ENCODE measurements at places on chromosomes 4 and X. TPM values are rescaled to one million over a fixed set of nuclear protein-coding genes. Genes with fewer than 3 reads are reported as not detected.

Gene STK32B
- 2.9 TPM for total RNA-seq

Gene KLB
- not detected for total RNA-seq

Gene PCDH18
- total RNA-seq: 4.9 TPM

Gene SSX1
- not detected for total RNA-seq

Gene BMP3
- not detected for total RNA-seq

Gene PPM1K
- total RNA-seq: 42.3 TPM

Gene RGN
- not detected for total RNA-seq

Gene HPGDS
- total RNA-seq: not detected

Gene EPHA5
- total RNA-seq: 1.3 TPM

Gene FRMPD4
- 0.19 TPM for total RNA-seq

Gene CSAG3
- 6.6 TPM for total RNA-seq

Gene NEUROG2
- total RNA-seq: not detected

Gene NUDT11
- total RNA-seq: 12.7 TPM

Gene PABPC1L2A
- 0.38 TPM for total RNA-seq

Gene NHSL2
- 14.8 TPM for total RNA-seq

Gene ERAS
- total RNA-seq: not detected

Gene BMX
- not detected for total RNA-seq

Gene SERTM2
- 0.23 TPM for total RNA-seq

Gene CYTL1
- 9.6 TPM for total RNA-seq

Gene ITGB1BP2
- 3.2 TPM for total RNA-seq

Gene QRFPR
- not detected for total RNA-seq

Gene GAGE1
- not detected for total RNA-seq

Gene FAM199X
- 27.5 TPM for total RNA-seq

Gene NWD2
- not detected for total RNA-seq

Gene SUPT20HL1
- not detected for total RNA-seq

Gene MAMLD1
- 6.6 TPM for total RNA-seq

Gene BCAP31
- total RNA-seq: 222 TPM

Gene ERCC6L
- total RNA-seq: 0.55 TPM

Gene ATOH1
- total RNA-seq: not detected

Gene ZCCHC18
- 2.1 TPM for total RNA-seq

Gene RASGEF1B
- total RNA-seq: 0.77 TPM

Gene KLF3
- total RNA-seq: 35.9 TPM

Gene ASB12
- 0.16 TPM for total RNA-seq

Gene FGB
- 2.8 TPM for total RNA-seq

Gene NSG1
- total RNA-seq: 10.6 TPM
